ENCODE measurements at places on chromosomes 7 and 10.

DNA sequence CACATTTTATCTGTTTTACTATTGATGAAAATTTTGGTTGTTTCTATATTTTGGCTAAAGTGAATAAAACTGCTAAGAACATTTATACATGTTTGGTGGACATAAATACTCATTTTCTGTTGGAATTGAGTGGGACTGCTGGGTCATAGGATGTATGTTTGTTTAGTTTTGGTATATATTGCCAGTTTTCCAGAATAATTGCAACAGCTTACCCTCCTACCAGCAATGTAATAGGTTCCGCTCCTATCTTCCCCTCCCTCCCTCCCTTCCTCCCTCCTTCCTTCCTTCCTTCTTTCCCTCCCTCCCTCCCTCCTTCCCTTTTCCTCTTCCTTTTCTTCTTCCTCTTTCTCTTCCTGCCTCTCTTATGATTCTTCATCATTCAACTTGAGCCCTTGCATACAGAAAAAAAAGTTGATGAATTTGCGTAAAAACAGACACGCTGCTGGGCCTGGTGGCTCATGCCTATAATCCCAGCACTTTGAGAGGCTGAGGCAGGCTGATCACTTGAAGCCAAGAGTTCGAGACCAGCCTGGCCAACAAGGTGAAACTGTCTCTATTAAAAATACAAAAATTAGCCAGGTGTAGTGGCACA is 23.5 kb downstream of the VKORC1L1 start:
- DNase-seq, result no peak

GRCh38 chr7:30826181-30826580 is 55.0 kb downstream of the MINDY4 start:
- DNase-seq, result no peak

DNA sequence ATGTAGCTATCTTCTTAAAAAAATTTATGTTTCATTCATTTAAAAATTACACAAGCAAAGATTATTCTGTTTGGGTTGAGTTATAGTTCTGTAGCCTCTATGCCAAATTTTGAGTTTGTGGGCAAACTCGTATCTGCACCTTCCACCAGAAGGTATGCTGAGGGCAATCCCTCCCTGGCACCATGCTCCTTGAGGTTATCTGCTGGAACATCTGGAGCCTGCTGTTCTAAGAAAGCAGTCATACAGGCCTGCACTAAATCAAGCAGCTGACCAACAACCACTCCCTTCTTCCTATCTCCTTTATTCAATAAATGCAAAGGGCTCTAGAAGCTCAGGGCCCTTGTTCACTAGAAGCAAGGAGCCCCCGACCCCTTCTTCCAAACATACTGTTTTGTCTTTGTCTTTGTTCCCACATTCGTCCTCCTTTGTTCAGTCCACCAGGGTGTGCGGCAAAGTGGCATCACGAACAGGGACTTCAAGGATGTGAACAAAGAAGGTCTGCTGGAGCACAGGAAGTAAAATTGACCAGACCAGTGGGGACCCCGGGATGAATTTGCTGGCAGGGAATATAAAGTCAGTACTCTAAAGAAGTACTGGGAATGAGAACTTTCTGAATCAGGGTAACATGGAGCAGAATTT is 36.4 kb downstream of the OR13A1 start:
- DNase-seq, result no peak

DNA sequence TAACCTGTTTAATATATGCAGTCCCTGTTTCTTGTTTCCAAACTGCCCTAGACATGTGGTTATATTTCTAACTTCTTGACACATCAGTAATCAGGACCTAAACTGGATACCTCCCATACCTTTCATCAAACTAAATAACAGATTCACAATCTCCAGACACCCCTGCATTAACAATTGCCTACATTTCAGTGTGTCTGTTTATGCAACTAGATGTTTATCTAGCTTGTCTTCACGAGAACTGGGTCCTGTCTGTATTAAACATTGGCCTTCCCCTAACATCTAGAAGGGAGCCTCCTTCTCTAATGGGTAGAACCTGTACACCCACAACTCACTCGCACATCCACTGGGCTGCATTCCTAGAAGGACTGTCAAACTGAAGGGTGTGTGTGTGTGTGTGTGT is 683.7 kb upstream of the FZD8 start:
- no peak for DNase-seq

DNA sequence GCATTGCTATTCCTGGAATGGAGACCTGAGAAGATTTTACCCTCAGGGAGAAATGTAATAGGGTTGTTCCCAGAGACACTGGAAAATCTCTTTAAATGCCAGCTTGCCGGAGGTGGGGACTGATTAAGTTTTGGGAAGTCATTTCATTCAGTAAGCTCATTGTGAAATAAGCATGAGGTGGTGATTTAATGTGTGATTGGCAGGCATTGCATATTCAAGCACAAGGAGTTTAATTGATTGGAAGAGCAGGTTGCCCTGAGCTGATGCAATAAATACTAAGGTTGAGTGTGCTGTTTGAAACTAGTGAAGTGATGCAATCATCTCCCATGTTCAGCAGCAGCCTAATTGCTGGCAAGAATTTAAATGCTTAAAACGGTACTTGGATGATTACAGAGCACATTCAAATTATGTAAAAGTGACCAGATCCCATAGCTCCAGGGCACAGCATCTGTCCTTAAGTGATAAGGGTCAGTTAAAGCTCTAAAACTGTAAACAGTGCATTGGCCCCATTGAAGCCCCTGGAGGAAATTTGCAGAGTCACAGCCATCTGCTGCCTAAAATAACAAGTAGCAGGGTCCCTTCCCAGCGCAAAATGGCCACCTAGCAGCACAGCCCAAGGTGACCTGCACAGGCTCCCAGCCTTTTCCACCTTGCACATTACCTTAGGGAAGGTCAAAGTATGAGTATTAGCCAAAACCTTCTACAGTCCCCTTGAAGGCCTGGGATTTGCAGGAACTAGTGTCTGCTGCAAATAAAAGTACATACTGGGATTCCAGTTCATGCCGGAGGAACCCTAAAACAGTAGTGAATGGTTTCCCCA is 92.1 kb downstream of the CCDC71L start:
- DNase-seq, result peak; percentile 39

DNA sequence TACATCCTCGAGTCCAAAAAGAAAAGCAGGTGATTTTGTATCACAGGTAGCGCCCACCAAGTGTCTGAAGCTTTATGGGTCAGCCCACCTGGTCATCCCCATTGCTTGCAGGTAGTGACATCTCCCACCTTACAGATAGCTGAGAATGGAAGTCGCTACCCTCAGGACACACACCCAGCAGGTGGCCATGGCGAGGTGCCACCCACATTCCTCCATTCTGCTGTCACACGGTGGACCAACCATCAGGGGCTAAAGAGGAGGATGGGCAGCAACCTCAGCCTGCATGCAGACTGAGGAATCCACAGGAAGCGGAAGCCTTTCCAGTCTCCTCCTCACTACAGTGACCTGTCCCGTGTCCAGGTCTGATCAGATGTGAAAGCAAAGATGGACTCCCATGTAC is 162.8 kb downstream of the PAXIP1 start:
- DNase-seq, result no peak

GRCh38 chr7:154854836-154855235 is 148.1 kb downstream of the PAXIP1 start:
- no peak for DNase-seq

- no peak for DNase-seq
Measured at GRCh38 chr10:72257051-72257892, 16.5 kb upstream of the DDIT4 start.

GRCh38 chr10:131977323-131978096 is 4.2 kb downstream of the BNIP3 start:
- no peak for DNase-seq

- no peak for DNase-seq
Measured at GRCh38 chr7:115533785-115534184, 496.8 kb downstream of the TFEC start.

DNA sequence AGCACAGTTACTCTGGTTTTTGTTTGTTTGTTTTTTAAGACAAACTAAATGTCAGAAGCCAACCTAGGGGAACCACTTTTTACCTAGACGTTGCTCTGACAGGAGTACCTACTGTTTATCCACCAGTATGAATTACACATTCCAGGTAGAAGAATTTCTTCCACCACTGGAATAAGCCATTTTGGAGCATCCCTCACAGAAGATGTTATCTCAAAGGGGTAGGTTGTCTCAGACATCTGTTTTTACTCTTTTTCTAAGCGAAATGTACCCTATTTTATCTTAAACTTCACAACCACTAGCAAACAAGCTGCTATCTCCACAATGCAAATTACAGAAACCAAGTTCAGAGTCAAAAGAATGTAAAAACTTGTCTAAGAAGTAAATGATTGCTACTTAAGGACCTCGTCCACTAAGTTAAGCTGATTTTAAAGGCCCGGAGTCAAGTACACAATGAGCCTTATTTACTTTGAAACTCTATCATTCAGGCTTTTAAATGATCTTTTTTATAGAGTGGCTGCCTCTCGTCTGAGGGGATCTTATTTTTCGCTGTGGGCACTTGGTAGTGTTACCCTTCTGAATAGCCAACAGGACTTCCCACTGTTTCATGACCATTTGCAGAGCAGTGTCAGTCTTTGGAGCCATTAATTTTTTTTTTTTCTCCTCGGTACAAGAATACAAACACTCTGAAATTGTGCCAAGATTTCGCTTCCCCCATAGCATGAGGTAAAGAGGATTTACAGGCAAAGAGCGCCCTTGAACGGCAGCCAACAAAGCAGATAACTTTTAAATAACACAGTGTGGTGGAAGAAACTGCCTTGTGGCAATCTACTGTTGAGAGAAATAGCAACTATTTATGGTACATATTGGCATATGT is 15.7 kb upstream of the ARMC3 start:
- DNase-seq, result no peak

- DNase-seq, result no peak
Measured at GRCh38 chr7:108253275-108254044, 123.3 kb upstream of the LAMB4 start.

DNA sequence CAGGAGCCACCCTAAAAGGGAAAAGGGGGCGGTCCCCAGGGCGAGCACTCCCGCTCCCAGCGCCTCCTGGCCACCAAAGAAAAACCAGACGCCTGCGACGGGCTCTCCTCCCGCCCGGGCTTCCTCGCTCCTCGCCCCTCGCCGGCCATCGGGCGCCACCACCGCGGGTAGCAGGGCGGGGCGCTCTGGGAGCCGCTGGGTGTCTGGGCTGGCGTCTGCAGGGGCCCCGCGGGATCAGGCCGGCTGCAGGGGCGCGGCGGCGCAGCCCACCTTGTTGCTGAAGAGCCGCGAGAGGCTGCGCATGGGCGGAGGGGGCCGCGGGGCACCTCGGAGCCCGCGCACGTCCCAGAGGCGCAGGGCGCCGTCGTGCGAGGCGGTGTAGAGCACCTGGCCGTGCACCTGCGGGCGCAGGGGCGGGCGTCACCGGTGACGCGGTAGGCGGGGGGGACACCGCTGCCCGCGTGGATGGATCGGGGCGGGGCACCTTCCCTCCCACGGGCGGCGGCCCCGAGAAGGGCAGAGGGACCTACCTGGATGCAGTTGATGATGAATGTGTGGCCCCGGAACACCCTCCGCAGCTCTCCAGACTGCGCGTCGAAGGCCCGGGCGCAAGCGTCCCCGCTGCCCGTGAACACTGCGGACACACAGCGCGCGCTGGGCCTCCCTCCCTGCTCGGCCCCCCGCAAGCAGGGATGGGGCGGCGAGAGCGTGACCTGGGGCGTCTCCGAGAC is 28.3 kb downstream of the WDR86 start:
- no peak for DNase-seq

DNA sequence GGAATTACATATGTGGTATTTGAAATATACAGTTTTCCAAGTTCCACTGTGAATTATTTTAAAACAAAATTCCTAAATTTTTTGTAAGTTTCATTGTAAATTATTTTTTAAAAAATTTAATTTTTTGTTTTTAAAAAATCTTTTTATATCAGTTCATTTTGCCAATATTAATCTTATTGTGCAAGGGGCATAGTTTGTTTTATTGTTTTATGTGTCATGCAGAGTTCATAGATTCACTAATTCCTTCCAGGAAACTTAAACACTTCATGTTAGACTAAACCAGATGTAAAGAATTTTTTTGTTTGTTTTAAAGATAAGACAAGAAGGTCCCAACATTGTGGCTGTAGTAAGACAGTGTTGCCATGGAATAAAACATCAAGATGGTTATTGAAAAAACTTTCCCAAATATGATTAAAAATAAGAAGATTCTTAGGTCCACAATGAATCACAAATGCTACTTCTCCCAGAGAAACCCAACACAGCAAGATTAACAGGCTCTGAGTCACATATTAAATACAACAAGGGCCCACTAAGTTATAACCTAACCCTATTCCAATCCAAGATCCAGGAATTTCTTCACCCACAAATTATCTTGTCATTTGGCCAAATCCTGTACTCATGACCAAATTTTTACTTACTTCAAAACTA is 464.7 kb upstream of the IGFBP3 start:
- DNase-seq, result no peak

DNA sequence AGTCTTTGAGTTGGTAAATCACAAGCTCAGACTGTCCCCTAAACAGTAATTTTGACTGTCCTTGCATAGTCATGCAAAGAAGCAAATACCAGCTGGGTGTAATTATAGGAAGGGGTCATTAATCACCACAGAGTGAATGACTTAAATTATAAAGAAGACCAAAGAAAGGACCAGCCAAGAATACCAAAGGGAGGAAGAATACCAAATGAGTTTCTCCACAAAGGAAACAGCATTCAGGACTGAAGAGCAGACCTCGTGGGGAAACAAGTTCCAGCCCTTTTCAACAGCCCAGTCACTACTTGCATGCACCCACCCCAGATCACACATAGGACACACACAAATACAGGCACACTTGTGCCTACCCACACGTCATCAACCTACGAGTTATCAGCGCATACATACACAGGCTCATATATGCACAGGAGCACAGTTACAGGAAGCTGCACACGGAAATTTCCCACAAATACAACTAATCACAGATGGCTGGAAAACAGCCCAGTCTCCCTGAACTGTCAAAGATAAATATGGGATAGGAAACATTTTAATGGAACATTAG is 77.6 kb downstream of the DENND2A start:
- no peak for DNase-seq

DNA sequence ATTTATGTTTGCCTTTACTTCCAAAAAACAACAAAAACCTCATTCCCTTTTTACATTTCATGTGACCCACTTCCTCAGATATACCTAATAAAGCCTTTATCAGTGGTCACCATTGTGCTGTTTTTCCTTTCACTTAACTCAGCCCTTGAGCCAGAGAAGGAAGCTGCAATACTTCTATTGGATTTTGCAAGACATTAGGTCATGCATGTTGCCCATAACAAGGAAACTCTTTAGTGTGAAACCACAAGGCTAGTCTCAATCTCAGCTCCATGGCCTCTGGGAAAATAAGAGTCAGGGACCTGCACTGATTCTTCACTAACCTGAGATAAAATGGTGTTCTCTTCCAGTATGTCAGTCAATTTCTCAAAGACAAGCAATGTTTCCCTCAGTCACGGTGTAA is 27.8 kb downstream of the STEAP4 start:
- DNase-seq, result no peak
